MCF 10A (cell line): ENCODE measurements at places on chromosomes 1 and 21.
A peak's percentile ranks its signal among the peaks of the same experiment; 100 is the strongest.

- DNase-seq = no peak
Measured at GRCh38 chr1:40847023-40847745, 15.0 kb downstream of the CITED4 start.

DNA sequence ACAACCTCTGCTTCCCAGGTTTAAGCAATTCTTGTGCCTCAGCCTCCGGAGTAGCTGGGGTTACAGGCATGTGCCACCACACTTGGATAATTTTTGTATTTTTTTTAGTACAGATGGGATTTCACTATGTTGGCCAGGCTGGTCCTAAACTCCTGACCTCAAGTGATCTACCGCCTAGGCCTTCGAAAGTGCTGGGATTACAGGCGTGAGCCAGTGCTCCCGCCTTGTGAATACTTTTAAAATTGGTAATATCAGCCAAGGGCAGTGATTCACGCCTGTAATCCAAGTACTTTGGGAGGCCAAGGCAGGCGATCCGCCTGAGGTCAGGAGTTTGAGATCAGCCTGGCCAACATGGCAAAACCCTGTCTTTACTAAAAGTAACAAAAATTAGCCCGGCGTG is 33.7 kb downstream of the ZYG11B start:
- no peak for DNase-seq

DNA sequence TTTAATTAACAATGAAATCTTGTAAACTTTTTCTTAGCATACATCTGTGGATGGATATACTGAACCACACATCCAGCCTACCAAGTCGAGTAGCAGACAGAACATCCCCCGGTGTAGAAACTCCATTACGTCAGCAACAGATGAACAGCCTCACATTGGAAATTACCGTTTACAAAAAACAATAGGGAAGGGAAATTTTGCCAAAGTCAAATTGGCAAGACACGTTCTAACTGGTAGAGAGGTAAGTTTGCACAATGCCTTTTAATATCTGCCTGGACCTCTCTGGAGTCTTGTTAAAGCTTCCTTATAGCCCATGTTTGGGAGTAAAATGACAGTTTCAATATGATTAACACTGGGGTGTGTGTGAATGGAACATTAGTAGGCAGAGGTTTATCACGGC is 51.4 kb downstream of the MARK1 start:
- DNase-seq = peak; percentile 91

GRCh38 chr21:32320059-32320458 is 21.4 kb downstream of the MRAP start:
- DNase-seq = no peak

DNA sequence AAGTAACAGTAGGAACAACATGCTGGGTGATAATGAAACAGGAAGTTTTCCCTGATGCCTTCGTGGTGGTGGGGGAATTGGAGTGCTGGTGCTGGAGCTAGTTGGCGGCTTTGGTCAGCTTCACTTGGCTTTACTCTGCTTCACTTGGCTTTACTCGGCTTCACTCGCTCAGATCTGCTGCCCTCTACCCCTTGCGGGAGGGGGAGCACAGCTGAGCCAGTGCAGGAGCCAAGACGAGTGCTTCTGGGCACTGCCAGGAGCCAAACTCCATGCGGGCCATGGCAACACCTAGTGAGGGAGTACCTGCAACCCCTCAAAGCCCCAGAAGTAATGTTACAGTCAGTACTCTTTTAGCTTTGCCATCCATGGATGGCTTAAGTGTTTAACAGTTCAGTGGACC is 10.6 kb upstream of the PRKACB start:
- DNase-seq = no peak

DNA sequence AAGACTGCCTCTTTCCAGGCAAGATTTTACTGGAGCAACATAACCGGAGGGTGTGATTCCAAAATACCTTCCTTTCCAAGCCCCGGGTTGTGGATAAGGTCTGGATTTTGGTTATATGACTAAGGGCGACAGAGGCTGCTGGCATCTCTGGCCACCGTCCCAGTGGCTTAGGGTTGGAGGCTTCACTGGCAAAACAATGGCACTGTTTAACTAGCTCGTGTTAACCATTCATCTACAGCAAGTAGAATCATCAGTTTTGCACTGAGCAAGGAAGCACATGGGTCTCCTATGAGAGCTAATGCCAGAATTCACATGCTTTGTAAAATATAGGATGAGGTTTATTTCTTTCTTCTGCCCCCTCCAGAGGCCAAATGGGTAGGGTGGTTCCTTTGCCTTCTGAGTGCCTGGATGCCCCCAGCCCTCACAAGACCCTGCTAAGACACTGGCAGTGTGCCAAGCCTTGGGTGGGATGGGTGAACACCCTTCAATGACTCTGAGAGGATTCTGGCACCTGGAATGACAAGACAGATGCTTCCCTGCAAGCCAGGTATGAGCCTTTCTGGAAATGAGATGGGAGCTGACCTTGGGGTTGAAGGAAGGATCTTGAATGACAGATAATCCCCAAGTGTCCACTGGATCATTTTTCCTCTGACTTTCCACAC is 36.8 kb downstream of the DHCR24 start:
- no peak for DNase-seq

GRCh38 chr1:180951186-180951745 is 38.6 kb downstream of the KIAA1614 start:
- no peak for DNase-seq

DNA sequence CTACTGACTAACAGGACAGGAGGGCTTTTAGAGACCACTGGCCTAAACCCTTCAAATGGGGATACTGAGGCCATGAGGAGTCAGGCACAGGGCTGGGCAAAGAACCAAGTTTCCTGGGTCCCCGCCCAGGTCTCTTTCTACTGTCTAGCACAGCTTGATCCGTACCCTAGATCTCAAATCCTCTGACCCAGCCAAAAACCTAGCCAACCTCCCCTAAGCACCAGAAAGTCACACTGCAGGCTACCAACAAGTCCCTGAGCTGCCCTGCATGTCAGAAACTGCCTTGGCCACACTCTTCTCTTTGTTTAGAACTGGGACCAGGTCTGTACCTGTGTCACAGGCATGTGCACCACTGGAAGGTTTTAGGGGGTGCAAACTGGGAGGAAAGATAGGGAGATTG is 33.6 kb downstream of the AHDC1 start:
- no peak for DNase-seq

- no peak for DNase-seq
Measured at GRCh38 chr1:109267743-109268300, 15.1 kb downstream of the PSRC1 start.

DNA sequence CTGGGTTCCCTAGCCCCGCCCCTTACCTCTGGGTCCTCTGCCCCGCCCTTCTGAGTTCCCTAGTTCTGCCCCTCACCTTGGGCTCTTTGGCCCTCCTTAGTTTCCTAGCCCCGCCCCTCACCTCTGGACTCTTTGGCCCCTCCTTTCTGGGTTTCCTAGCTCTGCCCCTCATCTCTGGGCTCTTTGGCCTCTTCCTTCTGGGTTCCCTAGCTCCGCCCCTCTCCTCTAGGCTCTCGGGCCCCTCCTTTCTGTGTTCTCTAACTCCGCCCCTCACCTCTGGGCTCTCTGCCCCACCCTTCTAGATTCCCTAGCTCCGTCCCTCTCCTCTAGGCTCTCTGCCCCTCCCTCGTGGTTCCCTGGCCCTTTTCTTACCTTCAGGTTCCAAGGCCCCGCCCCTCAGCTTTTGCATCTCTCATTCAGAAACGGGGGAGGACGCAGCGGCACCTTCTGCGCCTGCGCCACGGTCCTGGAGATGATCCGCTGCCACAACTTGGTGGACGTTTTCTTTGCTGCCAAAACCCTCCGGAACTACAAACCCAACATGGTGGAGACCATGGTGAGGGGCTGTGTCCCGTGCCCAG is 88.5 kb downstream of the PTPRU start:
- peak; percentile 21 for DNase-seq
